Activated T-cell treated with anti-CD3 and anti-CD28 coated beads, Interleukin-2, amount 50 U/mL, for 24 hours (primary cell): ENCODE measurements at places on chromosomes 7 and 10.

DNA sequence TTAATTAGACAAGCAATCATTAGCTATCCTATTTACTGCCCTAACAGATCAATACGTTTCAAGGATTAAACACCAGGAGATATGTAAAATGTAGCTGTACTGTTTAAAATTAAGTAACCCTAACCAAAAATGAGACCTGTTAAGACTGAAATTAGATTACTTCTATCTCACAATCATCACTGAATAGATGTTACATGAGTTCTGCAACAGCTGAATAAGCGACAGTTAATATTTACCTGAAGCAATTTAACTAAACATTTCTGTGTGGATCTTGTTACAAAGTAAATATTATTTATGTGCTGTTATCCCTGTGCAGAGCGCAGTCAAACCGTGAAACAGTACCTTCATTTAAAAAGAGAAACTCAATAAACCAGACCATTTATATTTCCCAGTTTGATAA is 122.5 kb downstream of the RELN start:
- no peaks in the 10 kb centered on the region for H3K36me3 ChIP-seq
- no peak for DNase-seq
- H3K4me3 ChIP-seq: no peak overlapping the region
- peaks cover 12% of the 10 kb centered on the region for H3K27me3 ChIP-seq

DNA sequence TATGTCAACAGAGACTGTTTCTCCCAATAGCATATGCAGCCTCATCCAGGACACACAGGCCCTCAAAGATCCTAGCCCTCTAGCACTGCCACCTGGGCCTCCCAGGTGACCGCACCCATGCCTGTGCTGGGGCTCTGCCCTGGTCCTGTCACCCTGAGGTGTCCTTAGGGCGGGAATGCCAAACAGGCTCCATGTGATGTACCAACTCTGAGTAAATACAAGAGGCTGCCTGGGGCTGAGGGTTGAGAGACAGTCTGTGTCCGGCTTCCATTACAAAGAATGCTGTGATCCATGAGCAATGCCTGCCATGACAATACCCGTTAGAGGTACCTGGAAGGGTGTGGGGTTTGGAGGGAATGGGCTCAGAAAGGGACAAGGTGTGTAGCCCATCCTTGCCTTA is 83.0 kb upstream of the KAT6B start:
- H3K27me3 ChIP-seq: no peaks in the 10 kb centered on the region
- H3K27ac ChIP-seq: no peak overlapping the region
- peaks cover 16% of the 10 kb centered on the region for H3K4me1 ChIP-seq
- no peak for DNase-seq

DNA sequence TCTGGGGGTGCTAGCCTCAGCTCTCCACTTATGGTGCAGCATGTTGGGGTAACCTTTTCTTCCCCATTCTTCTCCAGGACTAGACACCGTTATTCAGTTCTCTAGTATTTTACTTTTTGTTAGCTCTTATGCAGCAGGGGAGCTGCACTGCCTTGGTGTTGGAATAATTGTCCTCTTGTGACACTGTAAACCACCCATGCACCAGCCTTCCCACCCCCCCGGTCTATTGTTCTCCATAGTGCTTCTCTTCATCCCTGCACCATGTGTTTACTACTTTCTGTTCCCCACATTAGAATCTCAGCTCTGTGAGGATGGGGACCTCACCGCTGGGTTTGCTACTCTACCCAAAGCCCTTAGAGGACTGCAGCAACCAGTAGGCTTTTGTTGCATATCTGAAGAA is 230.7 kb downstream of the RPS24 start:
- H3K4me1 ChIP-seq: peaks cover 4% of the 10 kb centered on the region
- H3K4me3 ChIP-seq: no peak overlapping the region
- H3K27ac ChIP-seq: no peak overlapping the region
- no peaks in the 10 kb centered on the region for H3K27me3 ChIP-seq
- H3K36me3 ChIP-seq: no peaks in the 10 kb centered on the region

DNA sequence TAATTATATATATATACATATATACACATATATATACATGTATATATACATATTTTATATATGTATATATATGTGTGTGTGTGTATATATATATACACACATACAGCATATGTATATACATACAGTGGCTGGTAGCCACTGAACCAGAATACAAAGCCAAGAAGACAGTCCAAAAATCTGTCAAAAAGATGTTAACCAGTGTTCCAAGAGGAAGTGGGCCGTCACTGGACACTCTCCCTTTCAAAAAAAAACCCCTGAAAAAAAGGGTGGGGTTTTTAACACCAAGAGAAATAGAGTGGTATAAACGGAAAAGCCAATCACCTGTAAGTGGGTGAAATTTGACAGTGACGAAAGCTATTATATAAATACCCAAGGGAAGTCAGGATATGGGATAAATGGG is 31.1 kb upstream of the C1GALT1 start:
- H3K27me3 ChIP-seq: no peaks in the 10 kb centered on the region
- H3K4me3 ChIP-seq: no peak overlapping the region
- peaks cover 10% of the 10 kb centered on the region for H3K36me3 ChIP-seq
- H3K27ac ChIP-seq: no peak overlapping the region
- H3K4me1 ChIP-seq: peaks cover 16% of the 10 kb centered on the region

DNA sequence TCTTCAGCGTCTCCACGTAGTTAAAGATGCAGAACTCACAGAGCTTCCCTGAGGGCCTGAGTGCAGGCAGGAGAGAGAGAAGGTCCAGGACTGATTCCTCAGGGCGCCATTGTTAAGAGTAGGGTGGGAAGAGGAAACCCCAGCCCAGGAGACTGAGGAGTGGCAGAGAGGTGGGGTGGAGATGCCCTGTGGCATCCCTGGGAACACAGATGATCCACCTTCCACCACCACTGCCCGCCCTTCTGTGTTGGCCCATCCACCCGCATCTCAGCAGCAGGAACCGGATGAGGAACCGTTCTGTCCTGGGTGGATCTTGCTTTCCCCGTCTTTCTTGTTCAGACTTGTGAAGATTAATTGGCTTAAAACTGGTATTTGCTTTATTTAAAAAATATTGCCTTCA is 48.3 kb downstream of the PFKP start:
- H3K36me3 ChIP-seq: peaks cover 99% of the 10 kb centered on the region
- no peaks in the 10 kb centered on the region for H3K4me1 ChIP-seq
- peak overlapping the region; percentile 13 for H3K27ac ChIP-seq
- no peak overlapping the region for H3K4me3 ChIP-seq

GRCh38 chr7:77348371-77348813 is 67.8 kb downstream of the GSAP start:
- no peaks in the 10 kb centered on the region for H3K27me3 ChIP-seq
- no peak for DNase-seq
- peaks cover 33% of the 10 kb centered on the region for H3K4me1 ChIP-seq
- H3K36me3 ChIP-seq: no peaks in the 10 kb centered on the region

DNA sequence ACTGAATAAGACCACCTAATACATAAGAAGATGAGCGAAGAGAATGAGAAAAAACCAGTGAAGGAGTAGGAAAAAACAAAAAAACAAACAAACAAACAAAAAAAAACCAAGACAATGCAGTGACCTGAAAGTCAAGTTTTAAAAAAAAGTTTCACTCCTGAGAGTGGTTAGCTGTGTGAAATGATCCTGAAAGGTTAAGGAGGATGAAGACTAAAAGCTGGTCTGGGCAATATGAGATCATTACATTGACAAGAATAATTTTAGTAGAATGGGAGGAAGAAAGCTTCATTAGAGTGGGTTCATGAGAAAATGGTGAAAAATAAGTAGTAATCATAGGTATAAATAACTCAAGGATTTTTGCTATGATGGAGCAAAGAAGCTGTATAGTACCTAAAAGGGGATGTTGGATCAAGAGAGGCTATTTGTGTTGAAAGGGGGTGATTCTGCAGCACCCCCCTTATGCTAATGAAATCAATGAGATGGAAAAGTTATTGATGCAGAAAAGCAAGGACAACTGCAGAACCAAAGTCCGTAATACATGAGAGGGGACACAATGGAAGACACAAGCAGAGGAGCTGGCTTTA is 80.2 kb downstream of the KMT2C start:
- peaks cover 15% of the 10 kb centered on the region for H3K4me1 ChIP-seq
- no peak for DNase-seq
- H3K27ac ChIP-seq: no peak overlapping the region
- H3K36me3 ChIP-seq: peaks cover 65% of the 10 kb centered on the region
- no peak overlapping the region for H3K4me3 ChIP-seq

DNA sequence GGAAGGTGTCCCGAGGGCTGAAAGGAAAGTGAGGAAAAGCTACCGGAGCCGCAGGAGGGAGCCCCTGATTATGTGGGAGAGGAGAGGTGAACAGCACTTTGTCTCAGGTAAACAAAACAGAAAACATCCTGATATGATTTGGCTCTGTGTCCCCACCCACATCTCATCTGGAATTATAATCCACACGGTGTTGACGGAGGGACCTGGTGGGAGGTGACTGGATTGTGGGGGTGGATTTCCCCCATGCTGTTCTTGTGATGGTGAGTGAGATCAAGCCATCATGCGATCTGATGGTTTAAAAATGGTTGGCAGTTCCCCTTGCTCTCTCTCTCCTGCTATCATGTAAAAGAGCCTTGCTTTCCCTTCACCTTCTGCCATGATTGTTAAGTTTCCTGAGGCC is 3.0 kb downstream of the POLD2 start:
- peaks cover 47% of the 10 kb centered on the region for H3K4me1 ChIP-seq
- DNase-seq: no peak
- H3K27me3 ChIP-seq: no peaks in the 10 kb centered on the region
- peaks cover 77% of the 10 kb centered on the region for H3K36me3 ChIP-seq
- H3K4me3 ChIP-seq: no peak overlapping the region
- H3K27ac ChIP-seq: peak overlapping the region; percentile 64
